ENCODE measurements at places on chromosomes 12 and 14.
A peak's percentile ranks its signal among the peaks of the same experiment; 100 is the strongest.

GRCh38 chr14:84826294-84826693 lies 703.6 kb upstream of the FLRT2 start:
- no peak for DNase-seq

GRCh38 chr12:5165296-5165970 lies 121.8 kb downstream of the KCNA5 start:
- DNase-seq, result no peak

DNA sequence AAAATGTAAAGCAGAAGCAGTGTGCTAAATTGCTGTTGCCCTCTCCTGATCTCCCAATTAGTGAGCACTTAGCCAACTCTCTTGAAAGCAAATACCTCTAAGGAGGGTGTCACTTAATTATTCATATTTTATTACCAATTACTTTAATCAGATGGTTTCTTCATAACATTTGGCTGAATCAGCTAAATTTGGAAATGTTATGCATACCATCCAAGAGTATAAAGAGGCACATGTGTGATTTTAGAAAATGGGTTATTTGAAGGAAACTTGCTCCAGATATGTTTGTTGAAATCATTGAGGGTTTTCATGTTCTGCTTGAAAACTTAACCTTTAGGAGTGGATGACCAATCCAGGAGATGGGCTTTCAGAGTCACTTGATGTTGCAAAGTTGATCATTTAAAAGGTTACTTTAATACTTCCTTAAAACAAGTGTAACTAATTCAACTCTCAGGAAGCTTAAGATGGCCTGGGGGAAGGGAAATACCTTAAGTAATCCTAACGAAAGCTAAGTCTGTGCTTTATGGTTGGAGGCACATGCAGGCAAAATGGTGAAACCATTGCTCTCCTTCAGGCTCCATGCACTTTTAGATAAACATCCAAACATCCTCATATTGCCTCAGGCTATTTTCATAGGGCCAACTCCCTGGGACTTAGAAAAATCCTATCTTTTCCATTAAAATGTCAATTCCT lies 434.5 kb downstream of the MDGA2 start:
- DNase-seq, result no peak

- DNase-seq, result no peak
Observed at GRCh38 chr12:72622556-72622955, 350.4 kb downstream of the TRHDE start.

DNA sequence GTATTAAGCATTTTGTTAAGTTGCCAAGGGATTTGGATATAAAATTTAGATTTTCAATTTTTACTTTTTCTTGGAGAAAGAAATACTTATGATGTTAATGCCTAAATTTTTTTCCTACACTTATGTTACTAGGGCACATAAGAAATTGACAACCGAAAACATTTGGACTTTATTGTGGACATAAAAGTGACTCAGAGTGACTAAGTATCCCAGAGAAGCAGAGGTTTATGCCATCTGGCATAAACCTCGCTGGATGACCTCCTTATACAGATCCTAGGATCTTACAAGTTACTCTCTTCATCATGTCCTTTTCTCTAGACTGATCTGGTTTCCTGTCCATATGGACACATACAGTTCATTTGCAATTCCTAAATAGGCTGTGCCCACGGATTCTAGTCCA lies 89.8 kb downstream of the RERG start:
- no peak for DNase-seq

DNA sequence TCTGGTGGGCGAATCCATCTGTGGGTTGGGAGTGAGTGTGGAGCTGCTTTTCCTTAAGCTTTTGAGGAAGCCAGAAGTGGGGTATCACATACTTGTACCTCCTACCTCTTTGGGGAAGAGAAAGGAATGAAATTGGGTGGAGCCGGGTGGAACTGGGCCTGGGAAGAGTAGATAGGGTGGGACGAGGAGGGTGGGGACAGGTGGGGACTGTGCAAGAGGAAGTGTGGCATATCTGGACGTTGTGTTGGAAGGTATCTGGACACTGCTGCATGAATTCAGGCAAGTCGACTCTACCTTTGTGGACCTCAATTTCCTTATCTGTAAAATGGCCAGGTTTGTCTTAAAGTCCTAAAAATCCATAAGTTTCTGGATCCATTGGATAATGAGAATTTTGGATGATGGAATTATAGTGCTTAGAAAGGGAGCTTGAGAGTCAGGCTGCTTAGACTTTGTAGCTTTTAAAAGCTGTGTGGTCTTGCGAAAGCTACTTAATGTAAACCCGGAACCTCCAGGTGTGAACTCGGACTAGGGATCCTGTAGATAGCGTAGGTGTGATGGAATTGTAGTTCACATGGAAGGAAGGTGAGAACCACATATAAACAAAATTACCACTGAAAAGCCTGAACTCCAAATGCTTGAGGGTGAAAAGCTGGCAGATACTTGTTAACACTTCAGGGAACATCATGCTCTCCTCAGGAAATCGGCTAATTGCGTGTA lies 2.1 kb downstream of the VRTN start:
- DNase-seq, result no peak

DNA sequence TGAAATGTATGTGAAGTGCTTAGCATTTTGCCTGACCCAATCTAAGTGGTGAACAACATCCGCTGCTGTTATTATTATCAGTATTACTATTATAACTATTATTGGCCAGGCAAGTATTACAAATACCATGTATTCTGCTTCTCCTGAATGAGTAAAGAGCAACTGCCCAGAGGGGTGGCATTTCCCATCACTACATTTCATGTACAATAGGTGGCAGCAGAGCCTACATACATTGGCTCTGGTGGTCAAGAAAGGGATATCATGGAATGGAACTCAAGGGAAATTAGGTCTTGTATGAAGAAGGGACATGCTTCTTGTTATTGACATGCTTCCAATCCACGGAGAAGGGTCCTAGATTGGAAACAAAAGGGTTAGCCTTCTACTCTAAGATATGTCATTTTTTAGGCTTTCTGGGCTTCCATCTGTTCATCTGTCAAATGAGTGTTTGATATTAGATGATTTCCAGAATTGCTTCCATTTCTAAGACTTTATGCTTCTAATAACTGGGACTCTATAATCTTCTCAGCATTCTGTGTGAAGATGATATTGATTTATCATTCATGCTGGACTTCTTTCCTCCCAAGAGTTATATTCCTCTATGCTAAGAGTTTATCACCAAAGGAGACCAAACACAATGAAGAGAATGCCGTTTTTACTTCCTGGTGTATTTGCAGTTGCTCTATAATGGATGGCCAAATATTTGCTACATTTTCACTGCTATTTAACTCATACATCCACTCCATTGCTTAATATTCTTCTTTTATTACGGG lies 239.1 kb downstream of the SSPN start:
- DNase-seq, result no peak

DNA sequence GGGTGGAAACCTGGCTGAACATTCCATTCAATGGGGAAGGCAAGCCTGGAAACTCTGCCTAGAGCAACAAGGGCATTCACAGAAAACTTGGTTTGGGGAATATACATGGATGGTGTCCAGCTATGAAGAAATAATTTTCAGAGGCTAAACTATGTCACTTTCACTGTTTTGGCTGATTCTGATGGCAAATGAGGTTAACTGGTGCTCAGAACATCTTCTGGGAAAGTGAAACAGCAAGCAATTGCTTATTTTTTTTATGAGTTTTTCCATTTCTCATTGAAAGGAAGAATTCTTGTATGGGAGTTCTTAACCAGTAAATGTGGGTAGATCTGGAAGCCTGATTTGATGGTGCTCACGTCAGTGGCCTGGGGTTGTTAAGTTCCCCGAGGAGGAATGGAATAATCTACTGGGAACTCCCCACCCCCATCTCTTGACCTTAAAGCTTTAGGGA lies 132.8 kb upstream of the BTG1 start:
- DNase-seq, result no peak

- no peak for DNase-seq
Observed at GRCh38 chr14:69008421-69008884, 29.4 kb upstream of the ACTN1 start.

- no peak for DNase-seq
Observed at GRCh38 chr12:82019533-82019932, 260.4 kb upstream of the PPFIA2 start.

DNA sequence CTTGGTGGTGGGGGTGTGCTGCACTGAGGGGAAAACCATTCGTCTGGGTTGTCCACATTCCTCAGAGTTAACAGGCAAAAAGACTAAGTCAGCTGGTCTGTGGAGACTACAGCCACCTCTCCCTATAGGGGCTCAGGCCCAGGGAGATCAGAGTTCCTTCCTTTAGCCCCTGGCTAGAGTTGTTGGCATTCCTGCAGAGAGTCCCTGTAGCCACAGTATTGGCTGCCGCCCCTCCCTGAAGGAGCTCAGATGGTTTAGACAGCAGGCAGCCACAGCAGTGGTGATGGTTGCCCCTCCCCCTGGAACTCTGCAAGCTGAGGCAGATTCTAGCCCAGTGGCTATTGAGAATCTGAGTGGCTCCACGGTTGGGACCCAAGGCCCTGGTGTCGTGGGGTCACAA lies 1072.5 kb upstream of the ATXN7L3B start:
- no peak for DNase-seq

- DNase-seq, result no peak
Observed at GRCh38 chr12:115650026-115650425, 627.5 kb downstream of the MED13L start.

- no peak for DNase-seq
Observed at GRCh38 chr12:132279184-132279889, 50.1 kb downstream of the GALNT9 start.

DNA sequence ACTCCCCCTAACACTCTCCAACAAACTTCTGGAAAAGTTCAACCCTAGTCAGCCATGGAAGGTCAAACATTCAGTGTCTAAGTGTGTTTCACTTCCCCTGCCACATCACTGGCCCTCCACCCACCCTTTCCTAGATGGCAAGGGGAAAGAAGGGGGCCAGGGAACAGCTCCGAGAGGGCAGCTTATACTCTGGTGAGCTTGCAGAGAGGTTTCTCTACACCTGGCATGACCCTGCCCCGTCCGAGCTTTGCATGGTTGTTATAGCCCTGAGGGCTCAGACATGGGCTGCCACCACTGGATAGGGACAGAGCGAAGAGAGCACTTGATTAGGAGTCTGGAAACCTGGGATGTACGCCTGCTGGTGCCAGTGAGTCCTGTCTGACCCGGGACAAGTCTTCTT lies 4.0 kb downstream of the ACVRL1 start:
- DNase-seq, result no peak

DNA sequence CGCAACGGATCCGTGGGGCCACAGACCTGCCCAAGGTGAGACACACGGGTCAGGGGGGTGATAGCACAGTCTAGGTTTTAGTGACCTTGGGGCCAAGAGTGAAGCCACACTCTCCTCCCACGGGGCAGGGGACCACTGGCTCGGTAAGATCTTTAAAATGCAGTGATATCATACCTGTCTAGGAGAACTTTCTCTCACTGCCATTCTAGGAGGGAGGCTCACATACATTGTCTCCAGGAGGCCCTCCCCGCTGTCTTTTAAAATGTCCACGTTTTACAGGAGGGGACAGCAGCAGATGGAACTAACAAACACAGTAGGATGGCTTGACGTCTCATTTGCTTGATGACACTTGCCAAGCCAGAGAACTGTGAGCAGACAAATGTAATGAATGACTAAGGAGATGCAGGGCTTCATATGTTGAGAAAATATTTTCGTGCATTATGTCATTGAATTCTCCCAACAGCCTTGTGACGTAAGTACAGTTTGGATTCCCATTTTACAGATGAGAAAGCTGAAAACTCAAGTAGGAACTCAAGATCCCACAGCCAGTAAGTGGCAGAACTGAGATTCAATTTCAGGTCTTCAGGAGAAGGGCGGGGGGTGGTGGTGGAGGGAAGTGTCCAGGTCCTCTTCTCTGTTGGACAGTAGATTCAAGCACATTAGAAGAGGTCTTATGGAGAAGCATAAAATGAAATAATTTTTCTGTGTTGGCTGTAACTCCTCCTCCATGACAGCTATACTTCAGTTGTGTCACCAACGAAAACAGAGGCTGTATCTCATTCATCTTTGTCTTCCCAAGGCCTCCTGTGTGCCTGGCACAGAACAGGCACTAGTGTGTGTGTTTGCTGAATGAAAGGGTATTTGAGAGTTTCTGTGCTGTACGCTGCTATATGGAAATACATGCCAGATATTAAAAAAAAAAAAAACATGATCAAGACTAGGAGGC lies 2.1 kb downstream of the VASH1 start:
- DNase-seq, result no peak

GRCh38 chr12:62720025-62720424 lies 214.9 kb downstream of the PPM1H start:
- no peak for DNase-seq

GRCh38 chr12:74043343-74043742 lies 494.3 kb upstream of the ATXN7L3B start:
- no peak for DNase-seq

DNA sequence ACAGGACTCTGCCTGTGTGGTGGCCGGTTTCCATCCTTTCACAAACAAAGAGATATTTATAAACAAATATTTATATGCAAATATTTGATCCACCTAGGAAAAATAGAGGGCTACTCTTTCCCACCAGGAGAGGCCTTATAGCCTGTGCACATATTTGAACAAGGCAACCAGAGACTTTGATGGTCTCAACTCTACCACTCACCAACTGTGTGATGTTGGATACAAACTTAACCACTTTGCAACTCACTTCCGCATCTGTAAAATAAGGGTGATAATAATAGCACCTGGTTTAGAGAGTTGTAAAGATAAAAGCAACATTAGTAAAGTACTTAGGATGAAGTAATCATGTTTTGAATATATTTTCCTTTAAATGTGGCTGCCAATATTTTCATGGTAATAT lies 1.5 kb upstream of the CLEC12A start:
- DNase-seq, result no peak

- DNase-seq, result no peak
Observed at GRCh38 chr14:48725051-48725734, 861.0 kb downstream of the RPS29 start.

GRCh38 chr12:99234702-99235101 lies 412.9 kb upstream of the GARIN6 start:
- no peak for DNase-seq

GRCh38 chr12:48852734-48853688 lies 1.0 kb upstream of the DDX23 start:
- peak; percentile 82 for DNase-seq

DNA sequence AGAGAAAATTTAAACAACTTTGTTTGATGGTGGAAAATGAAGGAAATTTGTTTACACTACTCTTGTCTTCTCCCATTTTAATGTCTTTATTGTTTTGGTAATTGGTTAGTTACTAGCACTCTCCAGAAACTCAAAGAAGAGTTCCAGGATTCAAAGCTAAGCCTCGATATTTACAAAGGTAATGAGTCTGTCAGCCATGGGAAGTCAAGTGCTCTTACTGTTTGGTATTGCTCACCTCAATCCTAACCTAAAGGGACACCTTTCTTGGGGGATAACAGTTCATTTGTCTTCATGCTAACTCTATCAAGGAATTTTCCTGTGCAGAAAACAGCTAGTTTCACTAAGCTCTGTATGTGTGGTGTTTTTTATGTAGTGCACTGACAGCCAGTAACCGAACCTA lies 222.9 kb upstream of the LMO3 start:
- DNase-seq, result no peak

GRCh38 chr14:104794631-104794992 lies 936 bp downstream of the AKT1 start:
- no peak for DNase-seq

GRCh38 chr12:32889011-32889760 lies 7.4 kb downstream of the PKP2 start:
- DNase-seq, result no peak

- DNase-seq, result peak; percentile 28
Observed at GRCh38 chr14:77037938-77038568, 9.5 kb upstream of the IRF2BPL start.
